ENCODE measurements at places on chromosomes 7 and 10.

- DNase-seq = no peak
Observed at GRCh38 chr7:22137026-22137425, 191.3 kb upstream of the CDCA7L start.

GRCh38 chr10:113169853-113170460 lies 219.9 kb downstream of the TCF7L2 start:
- no peak for DNase-seq

DNA sequence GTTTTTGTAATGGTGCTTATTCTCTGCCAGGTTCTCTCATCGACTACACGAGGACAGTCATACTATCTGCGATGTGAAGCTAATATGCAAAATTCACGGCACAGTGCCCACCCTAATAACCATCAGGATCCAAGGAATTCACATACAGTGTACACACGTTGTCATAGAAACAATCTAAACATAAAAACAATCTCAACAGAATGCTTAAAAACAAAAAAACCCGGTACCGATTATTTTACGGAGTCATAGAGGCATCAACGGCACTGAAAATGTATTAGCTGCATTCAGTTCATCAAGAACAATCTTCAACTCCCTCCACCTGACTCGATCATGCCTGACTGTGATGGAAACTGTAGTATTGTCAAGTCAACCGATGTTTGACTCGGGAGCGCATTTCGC lies 628 bp downstream of the MRPS33 start:
- no peak for DNase-seq

GRCh38 chr7:13627455-13627854 lies 362.0 kb downstream of the ETV1 start:
- no peak for DNase-seq

DNA sequence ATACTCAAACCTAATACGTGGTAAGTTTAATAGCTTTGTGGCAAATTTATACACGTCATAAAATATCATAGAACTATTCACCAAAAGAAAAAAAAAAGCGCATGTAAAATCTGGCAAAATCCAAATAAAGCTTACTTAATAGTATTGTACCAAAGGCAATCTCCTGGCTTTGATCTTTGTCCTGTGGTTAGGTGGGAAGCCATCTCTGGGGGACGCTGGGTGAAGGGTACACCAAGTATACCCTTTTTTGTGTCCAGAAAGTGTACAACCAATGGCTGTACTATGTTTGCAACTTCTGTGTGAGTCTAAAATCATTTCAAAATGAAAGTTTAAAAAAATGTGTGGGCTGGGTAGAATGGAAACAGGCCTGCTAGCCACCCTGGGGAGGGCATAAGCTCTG lies 47.6 kb upstream of the ENO4 start:
- DNase-seq = no peak

DNA sequence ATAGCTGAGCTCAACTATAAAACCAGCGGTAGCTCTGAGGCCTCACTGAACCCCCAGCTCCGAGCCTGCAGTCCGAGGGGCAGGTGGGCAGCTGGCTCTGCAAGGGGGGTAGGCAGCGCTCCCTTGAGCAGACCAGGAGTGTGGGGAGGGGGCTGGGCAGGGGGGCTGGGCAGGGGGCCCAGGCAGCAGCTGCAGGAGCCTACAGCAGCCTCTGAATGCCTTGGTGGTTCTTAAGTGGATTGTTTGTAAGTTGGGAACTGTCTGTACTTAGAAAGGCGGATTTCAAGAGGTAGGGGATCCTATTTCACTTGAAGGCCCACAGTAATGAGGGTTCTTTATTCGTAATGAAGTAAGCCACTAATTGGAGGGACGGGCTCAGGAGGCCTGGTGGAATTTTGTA lies 72.3 kb downstream of the ICA1 start:
- no peak for DNase-seq
